MCF 10A (cell line): ENCODE measurements at places on chromosomes 12 and 14. TPM values are rescaled to one million over a fixed set of nuclear protein-coding genes. Genes with fewer than 3 reads are reported as not detected.
A peak's percentile ranks its signal among the peaks of the same experiment; 100 is the strongest.

Gene PAN2
- total RNA-seq = 72.9 and 80.1 TPM in 2 replicates

Gene PLA2G1B
- total RNA-seq = not detected in 2 replicates

DNA sequence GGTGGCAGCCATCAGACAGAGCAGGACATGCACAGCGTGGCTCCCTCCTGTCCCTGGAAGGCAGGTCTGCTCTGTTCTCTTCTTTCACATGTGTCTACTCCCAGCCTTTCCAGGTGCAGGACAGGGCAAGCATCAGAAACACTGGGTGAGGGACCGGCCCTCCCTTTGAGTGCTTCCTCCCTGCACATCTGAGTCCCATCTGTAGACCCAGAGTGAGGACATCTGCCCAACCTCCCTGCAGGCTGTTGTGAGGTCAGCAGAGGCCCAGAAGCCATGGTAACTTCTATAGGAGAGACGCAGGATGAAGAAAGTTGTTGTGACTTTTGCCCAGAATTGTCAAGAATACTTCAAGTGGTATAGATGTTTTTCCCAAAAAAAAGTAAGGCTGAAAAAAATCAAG lies 282.7 kb downstream of the CACNA1C start:
- H3K27ac ChIP-seq = no peak overlapping the region
- no peaks in the 10 kb centered on the region for H3K27me3 ChIP-seq

DNA sequence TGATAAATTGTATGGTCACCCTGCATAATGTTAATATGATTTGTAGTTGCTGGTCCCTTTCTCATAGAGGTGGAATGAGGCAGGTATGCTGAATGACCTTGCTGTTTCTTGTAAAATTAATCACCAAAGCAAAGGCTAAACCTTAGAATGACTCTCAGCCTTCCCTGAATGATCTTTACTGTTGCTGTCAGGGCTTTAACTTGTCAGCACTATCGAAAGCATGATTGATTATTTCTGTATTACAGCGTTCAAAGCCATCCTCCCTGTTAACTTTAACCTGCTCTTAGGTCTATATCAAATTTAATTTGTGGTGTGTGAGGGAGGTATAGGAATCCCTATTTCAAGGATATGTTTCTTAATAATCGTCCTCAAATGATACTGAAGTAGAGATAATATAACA lies 23.1 kb downstream of the RASSF8 start:
- no peak overlapping the region for H3K27ac ChIP-seq
- H3K4me1 ChIP-seq = peaks cover 34% of the 10 kb centered on the region
- no peak for DNase-seq
- no peaks in the 10 kb centered on the region for H3K27me3 ChIP-seq
- no peaks in the 10 kb centered on the region for H3K36me3 ChIP-seq
- no peak overlapping the region for H3K4me3 ChIP-seq

- no peaks in the 10 kb centered on the region for H3K27me3 ChIP-seq
- no peaks in the 10 kb centered on the region for H3K36me3 ChIP-seq
- H3K4me3 ChIP-seq = peak overlapping the region; percentile 74
Measured at GRCh38 chr12:94649349-94650142, 811 bp downstream of the TMCC3 start.

- no peaks in the 10 kb centered on the region for H3K36me3 ChIP-seq
- no peak overlapping the region for H3K4me3 ChIP-seq
- no peak overlapping the region for H3K27ac ChIP-seq
- DNase-seq = peak; percentile 68
- no peaks in the 10 kb centered on the region for H3K4me1 ChIP-seq
- no peaks in the 10 kb centered on the region for H3K27me3 ChIP-seq
Measured at GRCh38 chr12:92408072-92408900, 262.6 kb upstream of the BTG1 start.

DNA sequence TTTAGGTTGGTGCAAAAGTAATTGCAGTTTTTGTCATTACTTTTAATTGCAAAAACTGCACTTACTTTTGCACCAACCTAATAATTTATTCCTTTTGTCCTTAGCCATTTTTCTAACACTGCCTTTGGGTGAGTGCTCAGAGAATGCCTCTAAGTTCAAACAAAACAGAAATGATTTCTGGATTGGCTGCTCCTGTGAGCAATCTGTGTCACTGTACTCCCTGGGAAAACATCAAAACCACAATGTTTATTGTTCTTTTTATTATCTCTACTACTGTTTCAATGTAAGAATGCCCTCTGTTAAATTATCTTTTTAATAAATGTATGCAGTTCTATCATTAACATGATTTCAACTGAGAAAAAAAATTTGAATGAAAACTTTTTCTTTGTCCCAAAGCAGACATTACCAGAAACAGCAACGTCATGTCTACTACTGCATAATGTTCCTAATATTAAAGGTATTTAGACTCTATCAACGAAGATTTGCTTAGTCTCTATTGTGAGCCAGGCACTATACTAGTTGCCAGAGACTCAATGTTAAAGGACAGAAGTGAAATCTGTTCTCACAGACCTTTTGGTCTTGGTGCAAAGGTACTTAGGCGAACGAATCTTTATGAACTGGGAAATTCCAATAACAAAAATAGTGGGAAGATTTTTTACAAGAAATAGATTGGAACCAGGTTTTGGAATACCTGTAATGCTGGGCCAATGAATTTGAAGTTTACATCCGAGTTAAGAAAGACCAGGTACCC lies 6.2 kb downstream of the SLC41A2 start:
- peaks cover 13% of the 10 kb centered on the region for H3K4me1 ChIP-seq
- peak; percentile 16 for DNase-seq
- H3K27ac ChIP-seq = no peak overlapping the region
- no peaks in the 10 kb centered on the region for H3K27me3 ChIP-seq
